ENCODE measurements at places on chromosomes 5 and 9. TPM values are rescaled to one million over a fixed set of nuclear protein-coding genes. Genes with fewer than 3 reads are reported as not detected.

Gene NXNL2
- polyA plus RNA-seq: 0.22 TPM

GRCh38 chr5:6358434-6358820, 19.9 kb downstream of the MED10 start:
- no peak for DNase-seq

- DNase-seq: no peak
Measured at GRCh38 chr9:34958411-34958982, 412 bp downstream of the PHF24 start.

DNA sequence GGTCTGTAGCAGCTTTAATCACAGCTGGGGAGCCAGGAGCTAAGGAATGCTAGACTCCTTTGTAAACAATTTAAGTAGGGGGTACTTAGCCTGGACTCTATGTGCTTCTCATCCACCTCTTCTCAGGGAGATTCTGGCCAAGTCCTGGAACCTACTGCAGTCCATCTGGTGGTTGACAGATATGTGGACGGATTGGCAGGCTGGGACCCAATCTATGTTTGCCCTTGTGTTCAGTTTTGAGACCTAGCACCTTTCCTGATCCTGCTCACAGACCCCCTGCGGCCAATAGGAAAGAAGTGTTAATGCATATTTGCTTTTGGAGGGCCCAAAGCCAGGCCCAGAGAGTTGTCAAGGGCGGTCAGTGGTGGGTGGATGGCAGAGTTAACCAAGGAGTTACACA, 6.4 kb downstream of the SLC22A5 start:
- no peak for DNase-seq

Gene SLIT3
- 6.8 TPM for polyA plus RNA-seq

Gene LCP2
- 4.2 TPM for polyA plus RNA-seq

Gene ELOVL7
- 0.16 TPM for polyA plus RNA-seq

DNA sequence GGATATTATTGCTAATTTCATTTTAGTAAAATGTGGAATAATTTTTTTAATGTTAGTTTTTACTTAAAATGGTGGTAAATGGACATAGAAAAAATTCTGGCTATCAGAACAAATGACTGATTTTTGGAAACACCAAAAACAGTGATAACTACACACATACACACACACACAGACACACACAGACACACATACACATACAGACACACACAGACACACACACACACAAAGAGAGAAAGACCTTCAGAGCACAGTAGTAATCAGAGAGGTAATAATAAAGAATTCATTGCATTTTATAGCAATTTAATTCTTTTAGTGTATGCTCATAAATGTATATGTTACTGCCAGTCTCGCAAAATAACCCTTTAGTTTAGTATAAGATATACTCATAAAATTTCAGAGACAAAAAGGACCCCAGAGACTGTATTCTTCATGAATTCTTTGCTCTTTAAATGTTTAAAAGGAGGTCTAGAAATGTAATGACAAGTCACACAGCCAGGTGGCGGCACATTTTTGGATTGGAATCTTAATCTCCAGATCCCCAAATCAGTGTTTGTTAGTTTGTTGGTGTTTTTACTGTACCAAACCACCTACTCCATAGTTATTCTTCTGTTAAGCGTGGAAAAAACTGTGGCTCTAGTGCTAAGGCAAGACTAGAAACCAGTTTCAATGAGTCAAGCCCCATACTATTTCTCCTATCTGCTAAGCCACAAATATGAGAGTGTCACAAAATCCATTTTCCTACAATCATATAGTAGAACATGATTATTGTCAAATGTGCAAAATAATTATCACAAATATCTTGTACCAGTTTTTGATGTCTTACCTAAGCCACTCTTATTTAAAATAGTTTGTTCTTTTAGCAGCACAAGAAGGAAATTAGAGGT, 109.9 kb downstream of the EDIL3 start:
- no peak for DNase-seq

Gene C9orf72
- polyA plus RNA-seq: 11.5 TPM

Data from forelimb muscle (tissue), 1 donor.